Stimulated activated CD4-positive, alpha-beta T cell treated with anti-CD3 and anti-CD28 coated beads, Interleukin-15, amount 100 ng/mL, for 48 hours (primary cell): ENCODE measurements at places on chromosomes 12 and 14.

DNA sequence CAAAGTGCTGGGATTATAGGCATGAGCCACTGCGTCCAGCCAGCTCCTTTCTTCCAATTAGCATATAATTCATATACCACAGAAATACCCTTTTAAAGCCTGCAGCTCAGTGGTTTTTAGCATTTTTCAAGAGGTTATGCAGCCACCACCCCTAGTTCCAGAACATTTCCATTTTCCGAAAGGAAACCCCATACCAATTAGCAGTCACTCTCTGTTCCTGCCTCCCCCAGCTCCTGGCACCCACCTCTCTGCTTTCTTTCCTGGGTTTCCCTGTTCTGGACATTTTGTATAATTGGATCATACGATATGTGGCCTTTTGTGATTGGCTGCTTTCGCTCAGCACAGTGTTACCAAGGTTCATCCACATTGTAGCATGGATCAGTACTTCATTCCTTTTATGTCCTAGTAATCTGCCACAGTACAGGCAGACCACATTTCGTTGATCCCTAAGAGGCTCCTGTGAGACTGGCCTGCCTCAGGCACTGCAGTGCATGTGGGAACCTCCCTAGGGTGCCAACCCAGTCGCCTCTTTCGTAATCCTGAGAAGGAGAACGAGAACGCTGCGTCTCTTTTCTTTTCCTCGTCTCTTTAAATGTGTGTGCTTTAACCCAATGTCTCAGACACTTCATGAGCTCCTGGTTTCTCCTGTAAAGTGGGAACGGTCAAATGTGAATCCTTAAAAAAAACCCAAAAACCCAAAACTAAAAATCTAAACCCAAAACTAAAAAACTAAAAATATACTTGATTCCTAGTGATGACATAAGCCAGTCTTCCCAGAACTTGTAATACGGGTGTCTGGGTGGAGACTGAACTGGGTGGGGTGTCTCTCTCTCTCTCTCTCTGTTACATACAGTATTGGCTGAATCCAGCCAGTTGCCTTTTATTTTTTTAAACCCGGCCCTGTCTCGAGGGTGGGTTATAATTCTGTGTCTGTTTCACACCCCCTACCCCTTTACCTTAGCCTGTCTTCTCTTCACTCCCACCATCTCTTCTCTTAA lies 14.7 kb downstream of the AACS start:
- no peak for DNase-seq

DNA sequence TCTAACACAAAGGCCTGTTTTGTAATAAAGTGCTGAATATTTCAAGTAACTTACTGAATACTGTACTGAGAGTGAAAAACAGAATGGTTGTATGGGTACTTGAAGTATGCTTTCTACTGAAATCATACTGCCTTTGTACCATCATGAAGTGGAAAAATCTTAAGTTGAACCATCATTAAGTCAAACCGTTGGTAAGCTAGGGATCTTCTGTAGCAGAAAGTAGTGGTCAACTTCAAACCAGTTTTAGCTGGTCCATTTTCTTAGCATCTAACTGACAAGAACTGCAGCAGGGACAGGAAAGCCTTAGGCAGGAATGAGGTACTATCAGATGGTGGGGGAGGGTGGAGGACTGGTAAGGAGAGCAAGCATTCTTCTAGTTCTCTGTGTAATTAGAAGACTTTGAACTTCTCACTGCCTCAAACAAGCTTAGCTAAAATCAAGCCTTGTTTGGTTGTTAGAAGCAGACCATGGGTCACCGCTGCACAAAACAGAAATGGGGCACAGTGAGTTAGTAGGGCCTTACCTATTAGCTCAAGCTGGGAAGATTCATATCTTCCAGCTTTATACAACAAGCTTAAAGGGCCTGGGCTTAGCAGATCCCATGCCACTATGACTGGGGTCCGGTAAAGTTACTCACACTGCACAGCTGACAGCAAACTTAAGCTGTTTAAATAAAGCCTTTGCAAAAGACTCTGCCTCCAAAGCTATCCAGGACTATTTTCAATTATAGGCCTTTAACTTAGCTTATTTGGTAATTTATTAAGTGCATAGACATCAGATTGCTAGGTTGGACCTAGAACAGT lies 73.8 kb downstream of the ACADS start:
- no peak for DNase-seq

DNA sequence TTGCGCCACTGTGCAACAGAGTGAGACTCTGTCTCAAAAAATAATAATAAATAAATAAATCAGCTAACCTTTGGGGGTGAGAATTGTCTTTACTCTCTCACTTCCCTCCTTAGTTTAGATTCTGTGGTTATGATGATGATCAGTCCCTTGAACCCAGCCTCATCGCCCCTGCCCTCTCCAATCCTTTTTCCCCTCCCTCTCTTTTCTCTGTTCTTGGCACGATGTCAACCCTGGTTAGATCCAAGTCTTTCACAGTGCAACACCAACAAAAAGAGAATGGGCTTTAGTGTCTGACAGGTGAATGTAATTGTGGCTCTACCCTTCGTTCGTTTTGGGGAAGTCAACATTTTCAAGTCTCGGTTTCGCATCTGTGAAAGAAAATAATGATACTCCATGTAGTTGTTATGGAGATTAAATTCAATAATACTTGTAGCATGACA lies 59.0 kb downstream of the NTN4 start:
- no peak for DNase-seq

- DNase-seq, result no peak
These were observed 4.0 kb downstream of the CPSF6 start for GRCh38 chr12:69243099-69244084.
